Fibroblast of lung (primary cell): ENCODE measurements at places on chromosomes 5 and 9. TPM values are rescaled to one million over a fixed set of nuclear protein-coding genes. Genes with fewer than 3 reads are reported as not detected.

DNA sequence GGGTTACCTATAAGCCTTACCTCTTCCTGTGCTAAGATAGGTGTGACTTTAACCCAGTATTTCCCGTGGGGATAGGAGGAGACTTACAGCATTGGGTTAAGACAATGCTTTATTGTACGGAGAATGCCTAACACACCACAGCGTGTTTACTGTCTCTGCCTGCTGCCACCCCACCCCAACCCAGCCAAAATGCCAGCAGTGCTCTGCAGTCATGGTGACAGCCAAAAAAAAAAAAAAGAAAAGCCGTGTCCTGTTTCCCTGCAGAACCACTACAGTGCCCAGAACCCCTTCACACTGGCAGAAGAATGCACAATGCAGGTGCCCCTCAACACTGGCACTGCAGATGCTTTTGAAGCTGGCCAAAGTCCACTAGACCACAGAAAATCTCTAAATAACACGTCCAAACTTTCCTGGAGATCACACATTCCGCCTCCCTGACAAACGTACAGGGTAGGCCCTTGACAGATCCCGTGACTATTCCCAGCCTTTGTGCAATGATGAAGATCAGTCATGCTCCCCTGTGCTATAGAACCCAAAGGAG lies 102.2 kb downstream of the SERINC5 start:
- H3K4me1 ChIP-seq = no peaks in the 10 kb centered on the region
- no peak overlapping the region for H3K27ac ChIP-seq
- H3K4me3 ChIP-seq = no peak overlapping the region
- H3K27me3 ChIP-seq = no peaks in the 10 kb centered on the region
- no peaks in the 10 kb centered on the region for H3K36me3 ChIP-seq
- no peak for DNase-seq

GRCh38 chr9:124041817-124042116 lies 30.2 kb downstream of the LHX2 start:
- no peaks in the 10 kb centered on the region for H3K36me3 ChIP-seq
- no peak overlapping the region for H3K4me3 ChIP-seq
- DNase-seq = no peak
- no peak overlapping the region for H3K27ac ChIP-seq
- H3K4me1 ChIP-seq = no peaks in the 10 kb centered on the region

- DNase-seq = no peak
- no peaks in the 10 kb centered on the region for H3K4me1 ChIP-seq
- no peaks in the 10 kb centered on the region for H3K36me3 ChIP-seq
- no peak overlapping the region for H3K4me3 ChIP-seq
Measured at GRCh38 chr9:114757984-114758383, 47.9 kb downstream of the TNFSF15 start.

GRCh38 chr9:105444130-105444529 lies 3.7 kb upstream of the FSD1L start:
- no peaks in the 10 kb centered on the region for H3K27me3 ChIP-seq
- no peak for DNase-seq
- H3K36me3 ChIP-seq = no peaks in the 10 kb centered on the region
- no peak overlapping the region for H3K27ac ChIP-seq
- H3K4me3 ChIP-seq = no peak overlapping the region
- peaks cover 3% of the 10 kb centered on the region for H3K4me1 ChIP-seq

IFNA21 gene
- total RNA-seq = not detected in 2 replicates

CATSPER3 gene
- under 0.01 and 0.17 TPM in 2 replicates for total RNA-seq

C8G gene
- 1.2 TPM in 1 of 2 replicates, not detected in the other for total RNA-seq

KIF4B gene
- total RNA-seq = under 0.01 TPM in 2 replicates
